ENCODE measurements at places on chromosomes 4 and X.

DNA sequence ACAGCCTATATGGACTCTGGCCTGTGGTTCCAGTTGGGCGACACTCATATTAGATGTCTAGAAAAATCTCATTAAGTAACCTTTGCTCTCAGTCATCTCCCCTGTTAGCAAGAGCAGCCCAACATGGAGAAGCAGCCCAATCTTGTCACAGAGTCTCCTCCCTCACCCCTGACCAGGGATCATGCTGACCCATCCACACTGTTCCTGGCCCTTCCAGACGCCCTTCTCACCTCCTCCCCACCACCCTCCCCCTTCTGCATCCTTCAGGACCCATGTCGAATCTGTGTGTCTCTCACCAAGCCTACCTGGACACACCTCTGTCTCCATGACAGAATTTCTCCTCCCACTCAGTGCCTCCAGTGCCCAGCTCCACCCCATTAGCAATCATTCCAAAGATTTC, 190.1 kb downstream of the STIM2 start:
- no peak for DNase-seq

- DNase-seq = no peak
These were observed 9.6 kb downstream of the MSX1 start for GRCh38 chr4:4868758-4869723.

GRCh38 chrX:69170319-69170718, 5.1 kb upstream of the PJA1 start:
- DNase-seq = no peak

DNA sequence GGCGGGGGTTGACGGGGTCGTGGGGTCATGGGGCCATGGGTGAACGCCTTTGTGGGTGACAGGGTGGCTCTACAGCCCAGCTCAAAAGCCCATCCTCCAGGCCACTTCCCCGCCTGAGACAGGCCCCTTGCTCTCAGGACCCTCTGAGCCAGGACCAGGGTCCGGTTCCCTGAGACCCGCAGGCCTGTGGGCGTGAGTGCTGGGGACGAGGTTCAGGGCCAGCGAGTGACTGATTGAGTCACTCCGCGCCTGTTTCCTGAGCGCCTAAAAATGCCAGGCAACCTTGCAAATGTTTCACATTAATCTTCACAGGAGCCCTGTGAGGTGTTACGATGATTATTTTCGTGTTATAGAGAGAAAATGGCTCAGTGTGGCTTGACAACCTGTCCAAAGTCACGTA, 97.8 kb downstream of the ZNF674 start:
- no peak for DNase-seq

- DNase-seq = no peak
These were observed 333.9 kb downstream of the ARHGAP24 start for GRCh38 chr4:85808864-85809263.

DNA sequence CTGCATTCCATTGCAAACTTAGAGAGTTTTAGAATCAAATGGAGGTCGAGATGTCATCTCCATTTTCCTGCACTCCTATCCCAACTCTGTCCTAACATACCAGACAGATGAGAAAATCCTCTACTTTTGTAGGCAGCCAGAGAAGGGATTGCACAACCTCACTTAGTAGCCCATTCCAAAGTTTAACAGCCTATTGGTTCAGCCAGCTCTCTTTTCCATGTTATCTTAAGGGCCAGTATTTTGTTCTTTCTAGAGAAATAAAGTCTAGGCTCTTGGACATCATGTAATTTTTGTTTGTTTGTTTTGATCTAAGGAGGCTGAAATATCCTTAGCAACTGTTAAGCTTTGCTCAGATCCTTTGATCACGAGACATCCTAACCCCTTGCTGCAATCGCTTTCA, 173.0 kb downstream of the COX18 start:
- DNase-seq = no peak

DNA sequence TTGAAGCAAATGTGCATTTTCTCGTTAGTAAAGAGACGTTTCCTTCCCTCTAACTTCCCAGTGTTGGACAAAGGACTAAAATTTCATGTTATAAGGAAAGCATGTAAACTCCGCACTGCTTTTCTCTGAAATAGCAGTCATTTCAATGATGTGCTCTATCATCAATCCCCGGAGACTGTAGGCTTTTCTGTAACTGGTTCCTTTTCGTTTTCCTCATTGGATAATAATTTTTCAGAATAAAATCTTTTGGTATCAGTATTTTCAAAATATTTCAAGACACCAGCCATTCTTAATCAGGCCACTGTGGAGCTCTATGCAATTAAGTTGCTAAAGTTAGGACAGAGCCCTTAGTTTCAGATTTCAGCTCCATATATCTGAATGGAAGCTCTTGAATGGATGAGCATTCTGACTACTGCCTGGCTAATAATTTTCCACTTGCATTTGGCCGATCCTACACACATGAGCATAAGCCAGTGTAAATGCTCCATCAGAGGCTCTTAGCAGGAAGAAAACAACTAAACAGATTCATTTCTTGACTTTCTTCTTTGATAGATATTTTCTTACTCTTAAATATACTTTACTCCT, 157.7 kb downstream of the CHIC2 start:
- no peak for DNase-seq

DNA sequence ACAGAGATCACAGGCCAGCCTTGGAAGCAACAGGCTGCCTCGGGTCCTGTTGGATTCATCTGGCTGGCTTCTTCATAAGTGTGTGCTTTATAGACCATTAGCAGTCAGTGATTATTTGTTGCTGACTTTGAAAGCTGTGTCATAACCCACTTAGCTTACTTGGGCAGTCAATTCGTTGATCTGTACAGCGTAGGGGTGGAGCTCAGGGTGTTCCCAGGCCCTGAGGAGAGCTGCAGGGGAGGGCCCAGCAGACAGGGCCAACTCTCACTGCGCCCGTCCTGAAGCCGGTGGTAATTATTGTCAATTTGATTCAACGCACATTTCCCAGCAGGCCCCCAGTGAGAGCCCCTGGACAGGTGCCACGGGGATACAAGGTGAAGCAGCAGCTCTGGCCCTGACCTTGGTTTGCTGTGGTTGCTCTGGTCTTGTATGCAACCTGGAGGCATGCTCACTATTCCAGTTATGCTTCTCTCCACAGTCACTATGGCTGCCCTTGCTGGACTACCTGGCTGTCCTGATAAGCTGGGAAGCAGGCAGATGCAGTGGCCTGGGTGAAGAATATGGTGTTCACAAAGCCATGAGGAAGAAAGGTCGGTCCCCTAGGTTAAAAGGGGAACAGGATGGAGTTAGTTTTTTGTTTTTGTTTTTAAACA, 40.1 kb upstream of the HMGB3 start:
- no peak for DNase-seq

GRCh38 chr4:99715286-99715685, 57.7 kb upstream of the C4orf54 start:
- DNase-seq = no peak

DNA sequence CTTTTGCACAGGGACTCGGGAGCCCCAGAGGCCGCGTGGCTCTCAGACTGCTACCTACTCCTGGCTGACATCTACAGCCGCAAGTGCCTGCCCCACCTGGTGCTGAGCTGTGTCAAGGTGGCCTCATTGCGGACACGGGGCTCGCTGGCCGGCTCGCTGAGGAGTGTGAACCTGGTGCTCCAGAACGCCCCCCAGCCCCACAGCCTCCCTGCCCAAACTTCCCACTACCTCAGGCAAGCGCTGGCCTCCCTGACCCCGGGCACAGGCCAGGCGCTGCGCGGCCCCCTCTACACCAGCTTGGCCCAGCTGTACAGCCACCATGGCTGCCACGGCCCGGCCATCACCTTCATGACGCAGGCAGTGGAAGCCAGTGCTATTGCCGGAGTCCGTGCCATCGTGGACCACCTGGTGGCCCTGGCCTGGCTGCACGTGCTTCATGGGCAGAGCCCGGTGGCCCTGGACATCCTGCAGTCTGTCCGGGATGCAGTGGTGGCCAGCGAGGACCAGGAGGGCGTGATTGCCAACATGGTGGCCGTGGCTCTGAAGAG, 28.8 kb downstream of the SH3TC1 start:
- no peak for DNase-seq
